ENCODE measurements at places on chromosomes 7 and 10. TPM values are rescaled to one million over a fixed set of nuclear protein-coding genes. Genes with fewer than 3 reads are reported as not detected.

The GATA3 gene
- total RNA-seq: under 0.01 TPM

The SPDYE8 gene
- not detected for total RNA-seq

The JAKMIP3 gene
- total RNA-seq: under 0.01 TPM

The CPA2 gene
- total RNA-seq: not detected

The LIPJ gene
- total RNA-seq: not detected

The SRRT gene
- 29.2 TPM for total RNA-seq

Measured in dermis microvascular lymphatic vessel endothelial cell (primary cell).